NCI-H2081 (cell line): ENCODE measurements at places on chromosomes 4 and X.

GRCh38 chrX:36849407-36849806 is 158.8 kb upstream of the FAM47C start:
- no peak for DNase-seq

DNA sequence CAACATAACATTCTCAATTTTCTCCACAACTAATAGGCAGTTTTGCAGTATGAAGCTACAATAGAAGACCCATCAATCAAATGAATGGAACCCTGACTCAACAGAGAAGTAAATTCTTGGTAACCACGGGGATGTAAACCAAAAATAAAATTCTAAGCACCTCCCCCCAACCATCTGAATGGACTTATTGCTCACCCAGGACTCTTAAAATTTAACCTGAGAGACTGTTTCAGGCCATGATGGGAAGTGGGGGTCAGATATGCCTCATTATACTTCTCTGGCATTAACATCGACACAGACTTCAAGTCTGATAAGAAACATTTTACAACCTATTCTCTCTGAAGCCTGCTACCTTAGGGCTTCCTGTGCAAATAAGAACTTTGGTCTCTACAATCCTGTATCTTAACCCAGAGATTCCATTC is 620.9 kb downstream of the TLL1 start:
- DNase-seq = no peak

DNA sequence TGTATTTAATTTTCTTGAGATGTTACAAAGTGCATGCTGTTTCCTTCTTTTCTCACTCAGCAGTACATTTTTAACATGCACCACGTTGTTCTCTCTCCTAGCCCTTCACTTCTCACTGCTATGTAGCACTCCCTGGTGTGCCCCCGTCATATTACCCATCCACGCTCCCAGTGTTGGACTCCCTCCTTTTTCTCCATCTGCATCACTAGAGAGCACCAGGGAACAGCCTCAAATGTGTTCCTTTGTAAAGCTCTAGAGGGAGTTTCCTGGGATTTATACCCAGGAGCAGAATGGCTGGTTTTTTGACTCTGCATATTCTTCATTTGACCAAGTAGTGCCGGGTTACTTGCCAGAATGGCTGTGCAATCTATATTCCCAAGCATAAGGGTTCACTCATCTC is 240.3 kb upstream of the ANXA3 start:
- no peak for DNase-seq

DNA sequence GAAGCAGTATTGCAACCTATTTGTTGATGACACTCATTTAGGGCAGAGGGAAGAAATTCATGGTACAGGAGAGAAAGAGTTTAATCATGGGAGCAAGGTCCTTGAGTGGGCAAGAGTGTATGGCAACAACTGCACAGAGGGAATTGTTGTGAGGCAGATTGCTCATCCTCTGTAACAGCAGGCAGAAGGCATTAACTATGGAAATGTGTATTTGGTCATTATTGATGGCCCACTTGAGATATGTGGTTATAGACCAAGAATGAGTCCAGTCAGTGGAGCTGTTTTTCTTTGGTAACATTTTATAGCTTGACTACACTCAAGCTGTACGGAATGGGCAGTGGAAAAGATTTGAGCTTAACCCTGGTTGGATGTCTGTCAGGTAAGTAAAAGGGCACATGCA is 15.9 kb downstream of the PLRG1 start:
- DNase-seq = no peak

DNA sequence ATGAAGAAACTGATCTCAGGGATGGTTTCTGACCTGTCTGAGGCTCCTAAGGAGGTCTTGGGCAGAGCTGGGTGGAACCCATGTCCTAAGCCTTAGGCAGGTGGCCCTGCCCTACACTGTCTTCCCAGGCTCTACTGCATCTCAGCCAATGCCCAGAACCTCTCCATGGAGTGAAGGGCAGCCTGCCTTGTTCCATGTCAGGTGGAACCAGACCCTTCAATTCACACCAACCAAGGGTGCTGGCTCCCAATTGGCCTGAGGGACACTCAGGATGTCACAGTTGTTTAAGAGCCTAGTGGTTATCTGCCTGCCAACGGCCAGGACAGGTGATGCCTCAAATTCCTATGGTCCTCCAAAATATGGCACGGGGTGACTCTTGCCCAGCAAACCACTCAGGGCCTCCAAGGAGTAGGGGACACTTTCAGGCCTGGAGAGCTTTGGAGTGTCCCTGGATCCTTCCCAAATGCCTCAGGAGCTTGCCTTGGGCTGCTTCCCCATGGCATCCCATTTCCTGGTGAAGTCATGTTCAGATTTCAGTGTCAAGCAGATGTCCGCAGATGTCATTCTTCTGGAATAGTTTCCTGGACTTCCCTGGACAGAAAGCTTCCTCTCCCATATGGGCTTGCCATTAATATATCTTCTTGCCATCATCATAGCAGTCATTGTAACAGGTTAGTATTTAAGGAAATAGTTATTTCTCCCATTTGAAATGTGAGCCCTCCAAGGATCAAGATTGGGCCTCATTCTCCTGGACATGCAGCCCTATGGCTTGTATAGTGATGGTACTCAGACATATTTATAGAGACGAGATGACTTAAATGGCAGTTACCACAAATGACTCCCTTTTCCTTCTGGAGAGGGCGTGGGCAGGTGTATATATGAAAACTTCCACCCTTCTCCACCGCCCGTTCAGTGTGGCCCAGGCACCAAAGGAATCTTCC is 67.1 kb downstream of the MED28 start:
- DNase-seq = no peak

- no peak for DNase-seq
Observed at GRCh38 chr4:128358231-128358912, 70.8 kb upstream of the PGRMC2 start.

GRCh38 chr4:849478-850175 is 23.7 kb upstream of the CPLX1 start:
- no peak for DNase-seq

DNA sequence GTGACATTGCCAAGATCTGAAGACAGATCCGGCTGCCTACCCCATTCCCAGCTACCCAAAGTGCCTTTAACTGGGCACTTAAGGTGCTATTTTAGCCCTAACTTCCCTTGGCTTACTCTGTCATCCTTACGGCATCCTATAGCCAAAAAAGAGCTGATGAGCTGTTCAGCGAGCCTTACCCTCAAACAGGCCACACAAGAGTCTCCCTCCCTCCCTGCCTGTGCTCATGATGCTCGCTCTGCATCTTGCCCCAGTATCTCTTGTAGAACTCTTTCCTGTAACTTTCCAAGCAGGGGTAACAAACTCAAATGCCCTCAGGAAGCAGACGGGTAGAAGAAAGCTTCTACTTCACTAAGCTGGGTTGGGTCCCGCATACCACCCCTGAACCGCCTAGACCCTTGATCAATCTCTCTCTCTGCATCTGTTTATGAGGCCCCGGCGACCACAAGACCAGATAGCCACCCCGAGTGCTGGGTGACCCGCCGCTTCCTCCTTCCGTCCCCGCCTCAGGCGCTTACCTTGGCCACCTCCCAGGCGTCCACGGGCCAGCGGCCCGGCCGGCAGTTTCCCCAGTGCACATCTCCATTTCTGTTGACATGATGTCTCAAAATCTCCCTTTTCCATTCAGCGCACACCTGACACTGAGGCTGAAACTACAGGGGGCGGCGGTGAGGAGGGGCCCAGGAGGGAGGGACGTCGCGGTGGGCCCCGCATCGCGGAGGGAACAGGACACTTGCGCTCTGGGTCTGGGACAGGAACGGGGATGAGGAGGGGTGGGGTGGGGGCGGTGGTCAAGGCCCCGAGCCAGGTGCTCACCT is 663 bp downstream of the CXorf38 start:
- DNase-seq = no peak

GRCh38 chr4:38803833-38804653 is 548 bp downstream of the TLR1 start:
- no peak for DNase-seq

DNA sequence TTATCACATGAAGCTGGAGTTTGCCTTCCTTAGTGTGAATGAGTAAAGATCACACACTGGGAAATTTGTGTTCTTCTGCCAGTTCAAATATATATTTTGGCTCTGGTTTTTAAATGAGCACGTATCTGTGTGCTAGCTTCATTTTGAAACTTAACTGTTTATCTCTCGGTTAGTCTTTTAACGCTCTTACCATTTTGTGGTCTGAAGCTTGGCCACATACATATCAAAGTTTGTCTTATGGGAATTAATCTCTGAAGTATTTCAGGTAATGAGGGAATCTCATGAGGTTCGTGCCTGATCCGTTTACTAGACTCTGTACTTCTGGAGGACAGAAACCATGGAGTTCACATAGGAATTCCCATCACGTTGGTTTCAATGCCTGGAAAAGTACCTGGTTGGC is 13.8 kb downstream of the ATP10D start:
- no peak for DNase-seq

GRCh38 chr4:66911880-66912279 is 633.4 kb downstream of the CENPC start:
- DNase-seq = no peak

- DNase-seq = no peak
Observed at GRCh38 chr4:166174717-166175490, 301.9 kb downstream of the TLL1 start.
